ENCODE measurements at places on chromosomes 5 and 9.

GRCh38 chr5:10671041-10672008, 89.7 kb downstream of the DAP start:
- DNase-seq, result no peak

DNA sequence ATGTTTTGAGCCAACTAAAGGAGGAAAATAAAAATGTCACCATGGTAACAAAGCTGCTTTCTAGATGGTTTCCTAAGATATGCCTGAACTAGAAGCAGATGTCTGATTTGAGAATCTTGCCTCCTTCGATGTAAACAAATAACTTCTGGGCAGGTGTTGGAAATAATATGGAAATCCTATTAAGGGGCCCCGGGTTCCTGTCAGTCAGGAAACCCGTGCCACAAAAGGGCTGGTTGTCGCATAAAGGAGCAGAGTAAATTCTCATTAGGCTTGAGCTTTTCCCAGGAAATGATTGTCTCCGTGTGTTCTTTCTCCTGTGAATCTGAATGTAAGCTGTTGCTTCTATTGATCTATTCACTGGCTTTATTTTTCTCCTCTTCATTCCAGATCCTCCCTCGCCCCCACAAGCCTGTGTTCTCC, 90.8 kb downstream of the TLE4 start:
- no peak for DNase-seq

DNA sequence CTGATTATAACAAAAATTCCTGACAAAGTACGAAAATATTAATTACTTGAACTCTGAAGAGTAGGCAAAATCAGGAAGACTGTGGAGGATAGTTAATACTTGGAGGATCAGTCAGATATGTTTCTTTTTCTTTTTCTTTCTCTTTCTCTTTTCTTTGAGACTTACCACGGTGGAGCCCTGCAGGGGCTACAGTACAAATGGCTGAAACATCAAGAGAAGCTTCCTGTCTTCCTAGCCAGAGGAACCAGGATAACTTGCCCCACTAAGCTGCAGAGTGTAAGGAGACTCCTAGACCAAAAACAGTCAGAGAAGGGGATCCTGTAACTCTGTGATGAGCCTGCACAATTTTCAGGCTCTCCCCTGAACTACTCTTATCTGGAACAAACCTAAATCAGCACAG, 324.6 kb upstream of the TYRP1 start:
- DNase-seq, result no peak

DNA sequence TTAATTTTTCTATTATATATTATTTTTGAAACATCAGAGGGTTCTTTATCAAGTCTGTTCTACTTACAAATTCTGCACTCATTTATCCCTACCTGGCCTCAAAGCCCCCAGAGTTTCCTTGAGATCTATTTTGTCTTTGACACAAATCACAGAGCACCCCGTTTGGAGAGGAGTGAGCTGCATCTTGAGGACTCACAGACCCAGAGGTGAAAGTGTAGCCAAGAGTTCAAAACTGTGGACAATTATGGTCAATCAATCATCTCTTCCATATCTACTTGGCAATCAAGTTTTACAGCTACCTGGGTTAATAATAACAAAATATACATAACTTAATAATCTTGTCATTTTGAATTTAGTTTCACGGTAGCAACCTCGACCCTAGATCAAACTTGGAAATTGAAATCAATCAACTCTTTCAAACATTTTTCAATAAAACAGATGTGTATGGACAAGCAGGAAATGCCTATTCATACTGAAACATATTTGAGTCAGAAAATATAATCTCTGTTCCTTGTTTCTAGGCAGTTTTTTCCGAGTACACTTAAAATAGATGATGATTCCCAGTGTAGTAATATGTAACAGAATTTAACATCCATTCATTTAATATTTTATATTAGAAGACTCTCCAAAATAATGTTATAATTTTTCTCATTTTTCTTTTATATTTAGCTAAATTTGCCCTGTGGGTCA, 13.7 kb upstream of the SYK start:
- no peak for DNase-seq

DNA sequence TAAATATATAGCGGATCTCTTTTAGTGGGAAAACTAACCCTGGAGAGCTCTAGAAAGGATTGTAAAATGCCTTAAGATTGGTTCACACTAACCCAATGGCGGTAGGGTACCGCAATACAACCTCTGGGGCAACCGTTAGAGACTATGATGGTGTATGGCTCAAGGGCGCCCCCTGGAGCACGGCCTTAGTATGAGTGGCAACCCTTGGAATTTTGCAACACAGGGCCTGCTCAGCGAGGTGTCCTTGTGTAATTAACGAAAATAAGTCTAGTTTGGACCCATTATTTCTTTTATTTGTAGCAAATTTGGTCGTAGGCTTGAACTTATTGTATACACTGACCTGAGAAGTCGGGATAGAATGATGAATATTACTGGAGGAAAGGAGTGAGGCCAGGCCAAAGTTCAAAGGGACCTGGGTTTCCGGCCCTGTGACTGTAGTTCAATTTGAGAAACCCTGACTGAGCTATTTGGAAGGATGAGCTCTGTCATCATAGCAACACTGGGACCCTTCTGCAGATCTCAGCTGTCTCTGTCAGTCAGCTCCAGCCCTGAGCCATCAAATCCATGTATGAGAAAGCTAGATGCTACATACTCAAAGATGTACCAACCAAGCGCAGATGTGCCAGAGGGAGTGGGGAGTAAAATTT, 54.8 kb downstream of the CAMK4 start:
- DNase-seq, result peak; percentile 35

Data from A549 (cell line).